Thyroid gland (tissue), 4 donors: ENCODE measurements at places on chromosomes 1 and 21. TPM values are rescaled to one million over a fixed set of nuclear protein-coding genes. Genes with fewer than 3 reads are reported as not detected.

Gene TMEM269
- total RNA-seq, result not detected

- H3K4me3 ChIP-seq, result no peak overlapping the region
- H3K27me3 ChIP-seq, result no peaks in the 10 kb centered on the region
- no peak for DNase-seq
- no peaks in the 10 kb centered on the region for H3K36me3 ChIP-seq
- no peak overlapping the region for H3K27ac ChIP-seq
These were observed 8.3 kb downstream of the AHCTF1 start for GRCh38 chr1:246923482-246923881.

DNA sequence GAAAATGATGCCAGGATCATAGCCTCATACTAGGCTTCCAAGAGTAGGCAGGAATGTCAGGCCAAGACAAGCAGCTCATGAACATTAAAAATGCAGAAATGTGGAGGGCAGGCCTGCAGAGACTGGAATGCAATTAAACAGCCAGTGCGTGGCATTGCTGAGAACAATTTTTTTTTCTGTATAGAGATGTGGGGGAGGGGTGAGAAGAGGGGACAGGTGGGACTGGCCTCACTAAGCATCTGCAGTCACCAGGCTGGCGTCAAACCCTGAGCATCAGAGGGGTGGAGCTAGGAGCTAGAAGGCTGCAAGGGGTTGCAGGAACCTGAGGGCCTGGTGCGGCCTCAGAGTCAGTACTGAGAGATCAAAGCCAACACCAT lies 114.1 kb downstream of the TNR start:
- no peaks in the 10 kb centered on the region for H3K4me1 ChIP-seq
- no peaks in the 10 kb centered on the region for H3K36me3 ChIP-seq
- no peaks in the 10 kb centered on the region for H3K27me3 ChIP-seq
- H3K27ac ChIP-seq, result no peak overlapping the region
- no peak for DNase-seq
- no peak overlapping the region for H3K4me3 ChIP-seq

GRCh38 chr1:110718452-110718851 lies 43.7 kb upstream of the KCNA3 start:
- H3K36me3 ChIP-seq, result no peaks in the 10 kb centered on the region
- H3K27me3 ChIP-seq, result no peaks in the 10 kb centered on the region
- no peak for DNase-seq
- H3K27ac ChIP-seq, result no peak overlapping the region
- no peak overlapping the region for H3K4me3 ChIP-seq

DNA sequence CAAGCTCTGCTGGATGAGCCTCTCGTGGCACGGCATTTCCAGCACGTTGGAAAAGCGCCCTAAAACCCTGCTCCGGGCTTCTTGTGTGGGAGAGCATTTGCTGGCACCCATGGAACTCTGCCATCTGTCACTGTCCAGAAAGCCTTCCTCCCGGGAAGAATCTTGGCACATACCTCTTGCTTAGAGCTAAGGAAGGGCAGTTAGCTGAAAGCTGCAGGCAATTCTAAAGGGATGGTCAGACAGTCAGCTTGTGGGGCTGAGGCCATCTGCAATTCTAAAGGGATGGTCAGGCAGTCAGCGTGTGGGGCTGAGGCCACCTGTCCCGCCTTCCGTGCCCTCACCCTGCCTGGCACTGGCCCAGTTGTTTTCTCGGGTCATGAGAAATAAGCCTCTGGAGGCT lies 139.0 kb upstream of the TMEM51 start:
- H3K27me3 ChIP-seq, result no peaks in the 10 kb centered on the region
- no peak overlapping the region for H3K27ac ChIP-seq
- H3K36me3 ChIP-seq, result no peaks in the 10 kb centered on the region
- H3K4me1 ChIP-seq, result no peaks in the 10 kb centered on the region
- no peak for DNase-seq

DNA sequence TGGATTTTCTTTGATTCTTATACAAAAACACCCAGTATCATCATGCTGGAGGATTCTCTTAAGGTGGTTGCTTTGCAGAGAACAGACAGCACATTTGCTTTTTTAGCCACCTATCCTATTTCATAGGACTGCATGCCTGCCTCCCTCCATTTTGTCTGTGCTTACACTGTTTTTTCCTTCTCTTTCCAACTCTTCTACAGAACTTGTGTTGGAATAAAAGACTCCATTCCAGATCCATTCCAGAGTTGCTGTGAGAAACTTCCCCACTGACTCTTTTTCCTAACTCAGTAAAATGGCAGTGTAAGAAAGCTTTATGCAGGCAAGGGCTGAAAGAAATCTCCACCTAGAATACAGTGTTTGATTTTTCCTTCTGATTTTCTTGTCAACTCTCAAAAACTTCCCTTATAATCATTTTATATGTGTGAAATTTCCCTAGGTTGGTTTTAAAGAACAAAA lies 5.2 kb upstream of the ARID1A start:
- H3K27ac ChIP-seq, result peak overlapping the region; percentile 97
- no peak for DNase-seq
- no peaks in the 10 kb centered on the region for H3K27me3 ChIP-seq
- peaks cover 46% of the 10 kb centered on the region for H3K4me1 ChIP-seq
- H3K4me3 ChIP-seq, result no peak overlapping the region

- no peak overlapping the region for H3K27ac ChIP-seq
- H3K36me3 ChIP-seq, result no peaks in the 10 kb centered on the region
- no peak overlapping the region for H3K4me3 ChIP-seq
- H3K27me3 ChIP-seq, result no peaks in the 10 kb centered on the region
- DNase-seq, result no peak
These were observed 1322.7 kb downstream of the AMY1C start for GRCh38 chr1:105072446-105072845.

GRCh38 chr21:38380481-38381137 lies 117.7 kb downstream of the ERG start:
- no peaks in the 10 kb centered on the region for H3K4me1 ChIP-seq
- no peak overlapping the region for H3K4me3 ChIP-seq
- no peak overlapping the region for H3K27ac ChIP-seq
- no peaks in the 10 kb centered on the region for H3K36me3 ChIP-seq

Gene ZMYND12
- 6.5 TPM for total RNA-seq

Gene ASPM
- total RNA-seq, result 1.2 TPM

Gene ADORA1
- 0.94 TPM for total RNA-seq

- DNase-seq, result no peak
- H3K27ac ChIP-seq, result no peak overlapping the region
- H3K4me1 ChIP-seq, result no peaks in the 10 kb centered on the region
- H3K4me3 ChIP-seq, result no peak overlapping the region
- H3K36me3 ChIP-seq, result no peaks in the 10 kb centered on the region
These were observed 461.1 kb downstream of the DSCAM start for GRCh38 chr21:40385883-40386282.

DNA sequence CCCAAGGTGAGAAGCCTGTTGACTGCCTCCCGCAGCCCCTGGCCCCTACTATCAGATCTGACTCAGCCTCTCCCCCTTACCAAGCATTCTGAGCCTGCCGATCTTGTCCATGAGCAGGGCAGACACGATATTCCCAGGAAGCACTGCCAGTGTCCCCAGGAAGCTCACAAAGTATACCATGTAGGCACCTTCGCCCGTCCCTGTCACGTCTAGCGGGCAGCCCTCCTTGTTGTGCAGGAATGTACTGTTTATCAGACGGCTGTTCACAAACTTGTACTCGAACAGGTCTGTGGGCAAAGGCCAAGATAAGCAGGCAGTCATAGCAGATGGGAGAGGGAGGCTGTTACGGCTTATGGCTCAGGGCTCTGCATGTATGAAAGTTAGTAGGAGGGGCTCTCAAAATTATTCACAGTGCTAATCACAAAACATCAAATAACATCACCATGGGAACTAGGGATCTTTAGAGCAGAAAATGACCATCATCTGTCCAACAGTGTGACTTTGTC lies 7.3 kb downstream of the BOLA1 start:
- H3K4me1 ChIP-seq, result no peaks in the 10 kb centered on the region
- H3K36me3 ChIP-seq, result no peaks in the 10 kb centered on the region
- H3K27ac ChIP-seq, result no peak overlapping the region
- H3K27me3 ChIP-seq, result no peaks in the 10 kb centered on the region
- DNase-seq, result no peak
- H3K4me3 ChIP-seq, result no peak overlapping the region

GRCh38 chr1:245310571-245311531 lies 156.1 kb downstream of the KIF26B start:
- no peaks in the 10 kb centered on the region for H3K36me3 ChIP-seq
- peaks cover 11% of the 10 kb centered on the region for H3K4me1 ChIP-seq
- no peak overlapping the region for H3K4me3 ChIP-seq
- H3K27ac ChIP-seq, result no peak overlapping the region
- H3K27me3 ChIP-seq, result no peaks in the 10 kb centered on the region

DNA sequence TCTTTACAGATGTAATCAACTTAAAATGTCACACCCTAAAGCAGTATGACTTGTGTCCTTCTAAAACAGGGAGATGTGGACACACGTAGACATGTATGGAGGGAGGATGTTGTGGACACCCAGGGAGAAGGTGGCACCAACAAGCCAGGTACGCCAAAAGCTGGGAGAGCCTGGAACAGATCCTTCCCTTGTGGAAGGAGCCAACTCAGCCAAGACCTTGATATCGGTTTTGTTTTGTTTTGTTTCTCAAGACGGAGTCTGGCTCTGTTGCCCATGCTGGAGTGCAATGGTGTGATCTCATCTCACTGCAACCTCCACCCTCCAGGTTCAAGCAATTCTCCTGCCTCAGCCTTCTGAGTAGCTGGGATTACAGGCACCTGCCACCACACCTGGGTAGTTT lies 45.6 kb downstream of the CHAF1B start:
- no peaks in the 10 kb centered on the region for H3K36me3 ChIP-seq
- no peaks in the 10 kb centered on the region for H3K27me3 ChIP-seq
- DNase-seq, result no peak

DNA sequence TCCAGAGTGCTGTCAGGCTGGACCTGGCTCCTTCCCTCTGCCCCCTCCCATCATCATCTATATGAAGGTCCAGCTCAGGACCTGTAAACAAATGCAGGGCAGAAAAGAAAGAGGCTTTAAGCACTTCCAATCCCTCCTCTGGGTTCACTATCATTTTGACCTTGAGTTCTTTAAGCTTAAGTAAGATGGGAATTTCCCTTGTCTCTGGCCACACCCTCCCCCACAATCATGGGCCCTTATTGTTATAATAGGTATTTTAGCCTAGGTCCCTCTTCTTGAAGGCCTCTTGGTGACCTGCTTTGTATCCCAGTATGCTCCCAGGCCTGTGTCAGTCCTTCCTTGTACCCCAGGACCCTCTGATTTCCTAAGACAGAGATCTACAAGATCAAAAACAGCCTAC lies 45.1 kb upstream of the EPS15 start:
- H3K36me3 ChIP-seq, result no peaks in the 10 kb centered on the region
- H3K4me1 ChIP-seq, result peaks cover under 1% of the 10 kb centered on the region
- no peak overlapping the region for H3K4me3 ChIP-seq

Gene PRR9
- total RNA-seq, result not detected

GRCh38 chr21:15797577-15798363 lies 68.0 kb downstream of the USP25 start:
- H3K36me3 ChIP-seq, result no peaks in the 10 kb centered on the region
- H3K4me3 ChIP-seq, result no peak overlapping the region
- DNase-seq, result no peak
- no peak overlapping the region for H3K27ac ChIP-seq
- H3K4me1 ChIP-seq, result no peaks in the 10 kb centered on the region

DNA sequence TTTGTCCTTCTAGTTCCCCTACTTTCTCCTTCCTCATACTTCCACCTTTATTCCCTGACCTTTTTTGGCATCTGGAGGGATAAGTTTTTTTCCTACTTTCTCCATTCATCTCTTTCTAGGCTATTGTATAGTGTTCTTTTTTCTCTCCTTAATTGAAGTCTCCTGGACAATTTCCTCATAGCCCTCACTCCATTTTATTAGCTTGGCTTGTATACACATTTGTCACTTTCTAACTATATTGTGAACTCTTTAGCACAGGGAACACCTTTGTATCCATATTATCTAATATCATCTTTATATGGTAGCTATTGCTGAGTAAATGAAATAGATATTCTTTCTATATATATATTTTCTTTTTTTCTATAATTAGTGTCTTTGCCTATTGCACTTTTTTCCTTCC lies 47.6 kb downstream of the TMED5 start:
- peaks cover 4% of the 10 kb centered on the region for H3K36me3 ChIP-seq
- H3K27ac ChIP-seq, result no peak overlapping the region
- no peak for DNase-seq
- H3K27me3 ChIP-seq, result no peaks in the 10 kb centered on the region

Gene RAB25
- 65.9 TPM for total RNA-seq

Gene UBASH3A
- 1.3 TPM for total RNA-seq

DNA sequence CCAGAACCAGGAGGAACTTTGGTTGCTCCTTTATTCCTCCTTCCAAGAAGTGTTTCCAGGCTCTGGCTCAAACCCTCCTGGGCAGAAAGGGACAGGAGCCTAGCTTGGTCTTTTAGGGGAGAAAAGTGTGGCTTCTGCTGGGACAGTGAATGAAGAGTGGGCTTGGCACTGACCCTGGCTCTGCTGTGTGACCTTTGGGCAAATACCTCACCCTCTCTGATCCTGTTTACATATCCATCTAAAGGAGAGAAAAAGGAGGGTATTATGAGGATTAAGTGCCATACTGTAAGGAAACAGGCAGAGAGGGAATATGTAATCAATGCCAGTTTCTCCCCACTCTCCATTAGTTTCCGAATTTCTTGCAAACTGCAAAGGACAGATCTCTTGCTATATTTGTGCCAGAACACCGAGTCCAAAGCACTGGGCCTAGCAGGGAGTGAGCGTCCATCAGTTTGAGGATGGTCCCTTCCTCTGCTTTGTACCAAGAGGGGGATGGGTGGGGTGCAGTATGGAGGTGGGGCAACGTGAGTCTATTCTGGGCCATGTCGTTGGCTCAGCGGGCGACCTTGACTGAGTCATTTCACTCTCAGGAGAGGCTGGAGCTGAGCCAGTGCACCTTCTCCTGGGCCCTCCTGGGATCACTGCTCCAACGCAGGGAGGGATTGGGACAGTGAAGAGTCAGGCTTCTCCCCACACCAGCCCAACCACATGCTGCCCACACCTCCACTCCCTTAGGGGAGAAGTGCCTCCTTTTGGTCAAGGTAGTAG lies 38.4 kb downstream of the IGSF21 start:
- no peaks in the 10 kb centered on the region for H3K4me1 ChIP-seq
- H3K36me3 ChIP-seq, result no peaks in the 10 kb centered on the region
- no peak overlapping the region for H3K4me3 ChIP-seq
- H3K27me3 ChIP-seq, result no peaks in the 10 kb centered on the region
- DNase-seq, result no peak
- H3K27ac ChIP-seq, result no peak overlapping the region

DNA sequence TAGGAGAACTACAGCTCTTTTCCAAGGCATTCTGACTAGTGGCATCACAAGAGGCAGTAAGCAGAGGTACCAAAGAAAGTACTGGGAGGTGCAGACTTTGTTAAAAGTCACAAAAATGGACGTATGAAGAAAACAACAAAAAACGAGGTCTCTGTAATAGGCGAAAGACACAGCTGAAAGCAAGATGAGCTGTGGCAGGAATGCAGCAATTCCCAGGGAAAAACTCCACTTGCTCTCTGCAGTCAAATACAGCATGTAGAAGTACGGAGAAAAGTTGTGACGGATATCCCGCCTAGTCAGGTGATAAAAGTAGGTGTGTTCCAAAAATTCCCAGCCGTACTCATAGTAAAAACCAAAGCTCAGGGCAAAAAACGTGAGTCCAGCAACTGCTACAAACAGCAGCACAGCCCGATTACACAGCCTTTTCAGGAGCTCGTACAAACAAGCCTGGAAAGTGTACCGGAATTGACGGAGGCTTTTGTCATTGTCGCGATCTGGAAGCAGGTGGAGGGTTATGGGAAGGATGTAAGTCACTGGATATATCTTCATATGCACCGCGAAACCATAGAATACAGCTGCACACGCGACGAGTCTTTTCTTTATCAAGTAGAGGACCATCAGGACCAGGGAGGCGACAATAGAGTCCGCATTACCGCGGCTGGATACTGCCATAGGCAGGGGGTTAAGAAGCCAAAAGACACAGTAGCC lies 979 bp downstream of the PIGM start:
- H3K36me3 ChIP-seq, result no peaks in the 10 kb centered on the region
- H3K27me3 ChIP-seq, result no peaks in the 10 kb centered on the region
- peak; percentile 8 for DNase-seq

Gene C21orf58
- 2.2 TPM for total RNA-seq

Gene SH3D21
- 10.7 TPM for total RNA-seq
